ENCODE measurements at places on chromosomes 13 and 19.

DNA sequence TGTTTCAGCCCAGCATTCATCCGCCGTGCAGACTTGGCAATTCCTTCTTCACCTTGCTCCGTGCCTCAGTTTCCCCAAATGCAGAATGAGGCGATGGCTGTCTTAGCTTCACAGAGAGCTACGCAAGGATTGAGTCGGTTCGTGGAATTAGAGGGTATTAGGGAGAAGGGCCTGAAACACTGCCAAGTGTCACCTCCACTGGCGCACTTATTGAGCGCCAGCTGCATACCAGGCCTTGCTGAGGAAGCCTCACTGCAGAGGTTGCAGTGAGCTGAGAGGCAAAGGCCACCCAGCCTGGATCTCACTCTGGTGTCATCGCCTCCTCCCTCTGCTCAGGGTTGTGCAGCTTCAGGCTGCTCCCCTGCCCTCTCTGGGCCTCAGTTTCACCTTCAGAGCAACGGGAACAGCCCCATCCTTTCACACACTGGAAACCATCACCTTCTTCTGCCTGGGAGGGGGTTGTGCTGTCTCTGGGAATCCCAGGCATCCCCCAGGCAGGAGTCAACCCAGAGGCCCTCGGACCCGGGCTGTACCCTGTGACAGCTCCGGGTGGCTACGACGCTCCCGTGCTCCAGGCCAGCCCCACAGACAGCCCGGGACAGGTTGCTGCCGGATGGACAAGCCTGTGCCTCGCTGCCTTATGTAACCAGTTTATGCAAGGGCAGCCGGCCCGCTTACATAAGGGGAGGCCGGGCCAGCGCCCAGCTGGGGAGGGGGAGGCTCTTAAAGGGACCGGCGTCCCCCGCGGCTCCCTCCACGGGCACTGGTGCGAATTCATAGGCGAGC is 31.9 kb downstream of the NFIC start:
- no peak for DNase-seq

GRCh38 chr19:15353908-15354307 is 21.6 kb upstream of the BRD4 start:
- DNase-seq = no peak

DNA sequence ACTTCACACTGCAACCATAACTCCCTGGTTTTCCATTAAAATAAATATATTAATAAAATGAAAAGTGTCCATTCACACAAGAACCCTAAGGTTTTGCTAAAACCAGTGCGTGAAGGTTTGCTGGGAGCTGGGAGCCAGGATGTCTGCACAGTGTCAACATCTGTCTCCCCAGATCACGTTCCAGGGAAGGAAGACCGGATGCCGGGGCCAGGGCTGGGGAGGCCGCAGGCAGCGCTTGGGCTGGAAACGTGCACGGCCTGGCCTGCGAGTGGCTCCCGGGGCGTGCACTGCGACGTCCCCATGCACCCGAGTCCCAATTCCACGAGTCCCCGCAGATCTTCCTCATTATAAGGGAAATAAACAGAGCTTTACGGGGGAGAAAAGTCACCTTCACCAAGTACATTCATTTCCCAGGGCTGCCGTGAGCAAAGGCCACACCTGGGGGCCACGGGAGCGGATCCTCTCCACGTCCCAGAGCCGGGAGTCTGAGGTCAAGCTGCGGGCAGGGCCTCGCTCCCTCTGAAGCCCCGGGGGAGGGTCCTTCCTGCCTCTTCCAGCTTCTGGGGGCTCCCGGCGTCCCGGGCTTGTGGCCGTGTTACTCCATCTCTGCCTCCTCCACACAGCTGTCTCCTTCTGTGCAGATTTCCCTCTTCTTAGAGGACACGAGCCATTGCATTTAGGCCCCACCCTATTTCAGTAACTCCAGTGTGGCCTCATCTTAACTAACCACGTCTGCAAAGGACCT is 12.8 kb downstream of the SHC2 start:
- no peak for DNase-seq

GRCh38 chr13:29059800-29060199 is 239.7 kb downstream of the MTUS2 start:
- DNase-seq = no peak

DNA sequence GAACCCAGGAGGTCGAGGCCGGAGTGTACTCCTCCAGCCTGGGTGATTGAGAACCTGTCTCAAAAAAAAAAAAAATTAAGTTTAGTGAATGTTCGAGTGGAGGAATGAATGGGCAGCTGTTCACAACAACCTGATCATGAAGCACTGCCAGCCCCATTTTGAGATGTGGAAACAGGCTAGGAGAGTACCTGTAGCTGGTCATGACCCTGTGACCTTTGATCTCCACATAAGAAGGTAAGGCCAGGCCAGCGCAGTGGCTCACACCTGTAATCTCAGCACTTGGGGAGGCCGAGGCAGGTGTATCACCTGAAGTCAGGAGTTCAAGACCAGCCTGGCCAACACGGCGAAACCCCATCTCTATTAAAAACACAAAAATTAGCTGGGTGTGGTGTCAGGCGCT is 7.6 kb downstream of the RAVER1 start:
- no peak for DNase-seq

- DNase-seq = no peak
These were observed 41.4 kb downstream of the DEDD2 start for GRCh38 chr19:42175952-42176648.

- DNase-seq = no peak
These were observed 4.9 kb upstream of the KLK4 start for GRCh38 chr19:50916069-50916468.

DNA sequence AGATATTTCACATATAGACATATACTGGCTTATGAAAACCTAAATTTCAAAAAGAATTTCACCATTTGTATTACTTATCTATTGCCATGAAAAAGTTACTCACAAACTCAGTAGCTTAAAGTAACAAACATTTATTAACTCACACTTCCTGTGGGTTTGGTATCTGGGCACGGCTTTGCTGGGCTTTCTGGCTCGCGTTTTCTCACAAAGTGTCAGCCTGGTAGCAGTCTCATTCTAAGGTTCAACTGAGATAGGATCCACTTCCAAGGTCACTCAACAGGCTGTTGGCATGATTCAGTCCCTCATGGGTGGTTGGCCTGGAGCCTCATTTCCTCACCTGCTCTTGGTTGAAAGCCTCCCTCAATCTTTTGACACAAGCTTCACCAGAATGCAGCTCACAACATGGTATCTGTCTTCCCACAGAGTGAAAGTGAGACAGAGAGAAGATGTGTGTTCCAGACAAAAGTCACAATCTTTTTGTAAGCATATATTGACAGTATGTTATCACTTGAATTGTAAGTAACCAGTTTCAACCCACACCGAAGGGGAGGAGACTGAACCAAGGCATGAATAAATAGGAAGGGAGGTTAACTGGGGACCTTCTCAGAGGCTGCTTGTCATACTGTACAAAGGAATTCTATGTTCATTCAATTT is 1065.8 kb upstream of the SPRY2 start:
- DNase-seq = no peak

DNA sequence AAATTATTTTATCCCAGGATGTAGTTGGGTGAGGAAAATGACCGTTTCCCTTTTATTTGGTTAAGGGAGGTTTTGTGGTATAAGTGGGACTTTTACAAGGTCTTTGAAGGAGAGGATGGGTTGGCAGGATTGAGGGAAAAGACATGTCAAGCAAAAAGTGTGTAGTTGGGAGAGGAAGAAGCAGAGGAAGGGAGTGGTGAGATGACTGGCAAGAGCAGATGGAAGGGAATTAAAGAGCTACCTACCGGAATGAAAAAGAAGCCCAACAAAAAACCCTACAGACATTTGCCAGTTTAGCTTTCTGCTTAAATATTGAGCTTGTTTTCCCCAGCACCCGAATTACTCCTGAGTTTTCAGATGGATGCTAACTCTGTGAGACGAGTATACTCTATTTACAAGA is 19.6 kb downstream of the FRY start:
- DNase-seq = no peak

GRCh38 chr13:44971656-44972595 is 17.3 kb downstream of the NUFIP1 start:
- DNase-seq = no peak

Measured in inflammatory macrophage treated with lipopolysaccharide for 1 hour (primary cell).